ENCODE measurements at places on chromosomes 2 and 18. TPM values are rescaled to one million over a fixed set of nuclear protein-coding genes. Genes with fewer than 3 reads are reported as not detected.

- no peak for DNase-seq
Measured at GRCh38 chr2:209671020-209671680, 100.5 kb upstream of the UNC80 start.

GRCh38 chr2:31998731-31999383 lies 12.0 kb downstream of the MEMO1 start:
- no peak for DNase-seq

DNA sequence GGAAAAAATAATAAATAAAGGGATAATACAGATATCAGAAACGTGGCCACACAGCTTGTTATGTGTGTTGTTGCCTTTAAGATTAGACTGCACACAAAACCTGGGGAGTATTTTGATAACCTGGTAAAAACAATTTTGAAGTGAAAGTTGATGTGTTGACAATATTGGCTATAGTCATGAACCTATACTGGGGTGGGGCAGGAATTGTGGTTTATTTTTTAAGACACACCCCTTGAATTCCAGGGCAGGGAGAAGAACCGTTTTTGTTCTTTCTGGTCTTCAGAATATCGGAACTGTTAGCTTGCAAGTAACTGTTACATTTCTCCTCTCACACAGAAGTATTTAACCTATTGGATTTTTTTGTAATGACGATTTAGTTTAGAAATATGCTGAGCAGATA lies 80.4 kb downstream of the LIMS1 start:
- DNase-seq: no peak

GRCh38 chr2:25537526-25537925 lies 135.9 kb downstream of the DTNB start:
- DNase-seq: no peak

DNA sequence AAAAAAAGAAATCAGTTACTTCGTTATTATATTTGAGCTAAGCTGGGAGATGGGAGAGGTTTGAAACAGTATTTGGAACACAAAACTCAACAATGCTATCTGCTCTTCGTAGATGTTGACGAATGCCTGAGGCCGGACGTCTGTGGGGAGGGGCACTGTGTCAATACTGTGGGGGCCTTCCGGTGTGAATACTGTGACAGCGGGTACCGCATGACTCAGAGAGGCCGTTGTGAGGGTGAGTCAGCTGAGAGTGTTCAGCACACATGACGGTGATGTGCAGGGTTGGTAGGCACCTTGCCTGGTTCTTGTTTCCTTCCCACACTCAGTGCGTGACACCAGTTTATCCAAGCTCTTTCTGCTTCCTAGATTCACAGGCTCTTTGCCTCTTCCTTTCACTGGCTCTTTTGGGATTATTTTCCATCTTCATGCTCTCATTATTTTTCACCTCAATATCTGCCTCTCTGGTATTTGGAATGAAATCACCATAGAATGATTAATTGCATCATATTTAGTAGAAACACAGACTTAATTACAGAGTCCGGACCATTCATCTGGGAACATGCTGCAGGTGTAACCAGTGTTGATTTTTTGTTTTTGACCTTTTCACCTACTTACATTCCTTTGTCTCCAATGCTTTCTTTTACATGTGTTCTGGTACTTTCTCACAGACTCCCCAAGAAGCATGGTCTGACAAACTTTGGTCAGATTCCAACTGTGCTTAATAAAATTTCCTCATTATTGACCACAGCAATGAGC lies 200.6 kb upstream of the RASGRP3 start:
- no peak for DNase-seq

GRCh38 chr18:76389716-76390115 lies 105.3 kb downstream of the ZNF516 start:
- no peak for DNase-seq

DNA sequence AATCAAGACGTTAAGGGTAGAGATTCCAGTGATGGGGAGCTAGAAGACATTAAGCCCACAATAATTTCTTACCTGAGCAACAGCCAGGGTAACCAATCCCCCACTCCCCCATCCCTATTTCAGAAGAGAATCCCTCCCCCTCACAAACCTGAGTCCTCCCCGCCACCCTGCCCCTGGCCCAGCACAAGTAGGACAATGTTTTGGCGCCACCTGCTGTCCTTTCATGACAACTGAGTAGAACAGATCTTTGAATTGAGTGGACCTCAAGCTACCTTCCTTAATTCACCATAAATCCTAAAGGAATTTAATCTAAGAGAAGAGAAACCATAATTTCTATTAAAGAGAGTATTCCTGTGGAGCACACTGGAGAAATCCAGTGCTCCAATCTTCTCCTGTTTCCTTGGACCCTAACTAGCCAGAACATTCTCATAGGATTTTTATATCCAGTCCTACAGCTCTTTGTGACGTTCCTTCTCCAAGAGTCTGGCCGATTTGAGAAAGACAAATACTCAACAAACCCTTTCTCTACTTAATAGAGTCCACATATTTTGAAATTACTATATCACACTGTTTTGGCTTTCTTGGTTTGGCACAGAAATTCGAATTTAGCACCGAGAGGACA lies 41.1 kb downstream of the NHEJ1 start:
- DNase-seq: no peak

GRCh38 chr2:143397884-143398614 lies 268.8 kb downstream of the ARHGAP15 start:
- DNase-seq: no peak

GRCh38 chr2:78967294-78967693 lies 58.2 kb upstream of the REG3G start:
- no peak for DNase-seq

The SERPINB4 gene
- total RNA-seq: not detected

The MAPRE3 gene
- total RNA-seq: 3.2 TPM

Data from urinary bladder (tissue), 4 donors.